Gastroesophageal sphincter (tissue), 4 donors: ENCODE measurements at places on chromosomes 7 and 10. TPM values are rescaled to one million over a fixed set of nuclear protein-coding genes. Genes with fewer than 3 reads are reported as not detected.

SPOCK2 gene
- 6.8 TPM for total RNA-seq

- ATAC-seq, result no peak
Observed at GRCh38 chr10:72336259-72337038, 18.3 kb downstream of the DNAJB12 start.

DNA sequence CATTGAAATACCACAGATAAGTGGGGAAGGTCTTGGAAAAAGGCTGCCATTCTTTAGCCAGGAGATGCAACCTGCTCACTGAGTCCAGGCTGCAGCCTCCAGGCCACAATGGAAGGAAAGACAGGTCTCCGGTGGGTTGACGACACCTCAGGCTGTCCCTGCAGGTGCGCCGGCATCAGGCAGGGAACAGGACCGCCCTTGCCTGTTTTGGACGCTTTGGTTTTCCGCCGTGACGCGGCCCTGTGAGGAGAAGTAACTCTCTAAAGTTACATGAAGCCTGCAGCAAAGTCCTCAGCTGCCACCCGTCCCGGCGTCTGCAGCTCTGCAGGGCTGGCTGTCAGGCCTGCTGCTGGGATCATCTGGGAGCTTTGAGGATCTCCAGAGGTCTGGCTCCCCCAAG, 147.0 kb downstream of the WDR37 start:
- ATAC-seq, result no peak

JCAD gene
- 21.0 TPM for total RNA-seq

TRIM50 gene
- 0.42 TPM for total RNA-seq

GRCh38 chr7:148127374-148127773, 463.2 kb upstream of the C7orf33 start:
- ATAC-seq, result no peak

- peak; percentile 22 for ATAC-seq
Observed at GRCh38 chr10:59817773-59818172, 64.5 kb upstream of the MRLN start.

GRCh38 chr10:32411797-32412498, 34.0 kb upstream of the CCDC7 start:
- ATAC-seq, result no peak
